ENCODE measurements at places on chromosomes 5 and 9.

GRCh38 chr5:135315386-135315785, 83.6 kb downstream of the MACROH2A1 start:
- no peak for DNase-seq

- no peak for DNase-seq
Measured at GRCh38 chr9:86281593-86282076, 703 bp downstream of the ISCA1 start.

DNA sequence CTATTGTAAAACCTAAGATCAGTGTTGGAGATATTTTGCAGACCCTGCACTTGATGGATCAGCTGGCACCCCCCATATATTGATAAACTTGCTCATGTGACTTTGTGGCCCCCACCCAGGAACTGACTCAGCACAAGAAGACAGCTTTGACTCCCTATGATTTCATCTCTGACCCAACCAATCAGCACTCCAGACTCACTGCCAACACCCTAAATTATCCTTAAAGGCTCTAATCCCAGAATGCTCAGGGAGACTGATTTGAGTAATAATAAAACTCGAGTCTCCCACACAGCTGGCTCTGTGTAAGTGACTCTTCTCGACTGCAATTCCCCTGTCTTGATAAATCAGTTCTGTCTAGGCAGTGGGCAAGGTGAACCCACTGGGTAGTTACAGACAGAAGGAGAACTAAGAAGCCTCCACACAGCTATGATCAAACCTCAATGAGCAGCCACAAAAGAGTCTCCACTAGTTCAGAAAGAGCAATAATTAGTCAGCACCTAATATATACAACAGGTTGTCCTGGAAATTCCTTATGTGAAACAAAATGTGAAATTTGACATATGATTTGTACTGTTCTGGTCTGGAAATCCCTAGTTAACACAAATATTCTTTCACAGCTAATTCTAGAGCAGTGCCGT, 52.2 kb downstream of the ACTL7B start:
- DNase-seq: no peak

DNA sequence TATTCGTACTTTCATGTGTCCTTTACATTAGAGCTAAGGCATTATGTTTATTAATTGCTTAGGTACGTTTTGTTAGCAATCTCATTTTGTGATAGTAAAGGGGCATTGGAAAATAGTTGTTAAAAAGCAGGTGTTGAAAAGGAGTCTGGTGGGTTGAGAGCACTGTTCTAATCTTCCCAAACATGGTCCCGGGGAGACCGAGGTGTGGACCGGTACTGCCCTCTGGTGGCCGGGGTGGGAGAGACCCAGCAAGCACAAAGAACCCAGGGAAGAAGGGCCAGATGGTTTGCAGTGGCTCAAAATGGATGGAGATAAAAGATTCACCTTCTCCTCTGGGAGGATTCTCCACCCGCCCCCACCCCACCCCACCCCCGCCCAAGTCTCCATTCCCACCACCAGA, 26.1 kb downstream of the IDNK start:
- DNase-seq: peak; percentile 52

- peak; percentile 84 for DNase-seq
Measured at GRCh38 chr9:2574203-2574602, 47.4 kb upstream of the VLDLR start.

- peak; percentile 83 for DNase-seq
Measured at GRCh38 chr5:126514131-126514557, 80.9 kb downstream of the ALDH7A1 start.

DNA sequence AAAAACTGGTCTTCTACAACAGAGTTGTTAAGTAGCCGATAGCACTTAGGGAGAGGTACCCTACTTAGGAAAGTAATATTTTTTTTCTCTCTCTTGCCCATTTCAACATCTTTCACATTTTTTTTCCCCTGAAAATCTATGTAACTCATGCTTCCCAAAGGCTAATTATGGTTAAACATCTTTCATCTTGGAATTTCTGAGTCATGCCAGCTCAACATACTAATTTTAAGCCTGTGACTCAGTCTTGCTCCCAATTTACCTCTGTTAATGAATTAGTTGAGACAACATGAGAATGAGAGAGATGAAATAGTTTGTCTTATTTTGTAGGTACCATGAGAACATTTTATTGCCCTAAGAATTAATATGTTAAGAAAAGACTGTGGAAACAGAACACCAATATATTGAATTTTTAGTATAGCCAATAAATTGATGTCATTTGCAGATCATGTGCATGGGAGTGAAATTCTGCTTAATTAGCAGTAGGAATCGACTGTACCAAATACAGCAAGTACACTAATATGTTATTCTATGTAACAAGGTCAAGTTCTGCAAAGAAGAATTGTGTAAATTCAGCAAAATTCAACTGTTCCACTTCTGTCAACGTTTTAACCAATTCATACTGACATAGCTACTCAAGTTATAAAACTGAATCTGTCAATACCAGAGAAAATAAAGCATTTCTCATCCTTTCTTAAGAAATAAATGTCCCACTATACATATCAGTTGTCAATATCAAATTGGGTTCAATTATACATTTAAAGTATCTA, 550.0 kb downstream of the PTPRD start:
- no peak for DNase-seq

- DNase-seq: no peak
Measured at GRCh38 chr5:141919218-141920119, 4.2 kb upstream of the DELE1 start.

- no peak for DNase-seq
Measured at GRCh38 chr9:22363421-22363887, 83.2 kb upstream of the DMRTA1 start.

- DNase-seq: no peak
Measured at GRCh38 chr9:81885602-81886001, 42.6 kb upstream of the SPATA31D4 start.

DNA sequence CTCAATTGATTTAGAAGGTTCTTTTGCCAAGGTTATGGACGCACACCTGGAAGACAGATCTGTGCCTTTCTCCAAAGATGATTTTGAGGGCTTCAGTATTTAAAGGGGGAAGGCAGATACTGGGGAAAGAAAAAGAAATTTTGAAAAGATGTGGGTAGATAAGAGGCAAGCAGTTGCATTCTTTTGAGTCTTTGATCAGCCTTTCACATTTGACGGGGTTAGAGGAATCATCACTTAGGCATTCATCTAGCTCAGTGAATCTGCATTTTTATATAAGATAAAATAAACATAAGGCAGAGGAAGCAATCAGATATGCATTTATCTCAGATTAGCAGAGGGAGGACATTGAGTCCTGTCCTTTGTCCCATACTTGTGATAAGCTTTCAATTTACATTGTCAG, 243.4 kb upstream of the RAI14 start:
- DNase-seq: peak; percentile 85
